ENCODE measurements at places on chromosomes 6 and 20. TPM values are rescaled to one million over a fixed set of nuclear protein-coding genes. Genes with fewer than 3 reads are reported as not detected.

The BIRC7 gene
- not detected for total RNA-seq

The SLPI gene
- not detected for total RNA-seq

The GABRR1 gene
- total RNA-seq = not detected

The TNFRSF6B gene
- 1.1 TPM for total RNA-seq

DNA sequence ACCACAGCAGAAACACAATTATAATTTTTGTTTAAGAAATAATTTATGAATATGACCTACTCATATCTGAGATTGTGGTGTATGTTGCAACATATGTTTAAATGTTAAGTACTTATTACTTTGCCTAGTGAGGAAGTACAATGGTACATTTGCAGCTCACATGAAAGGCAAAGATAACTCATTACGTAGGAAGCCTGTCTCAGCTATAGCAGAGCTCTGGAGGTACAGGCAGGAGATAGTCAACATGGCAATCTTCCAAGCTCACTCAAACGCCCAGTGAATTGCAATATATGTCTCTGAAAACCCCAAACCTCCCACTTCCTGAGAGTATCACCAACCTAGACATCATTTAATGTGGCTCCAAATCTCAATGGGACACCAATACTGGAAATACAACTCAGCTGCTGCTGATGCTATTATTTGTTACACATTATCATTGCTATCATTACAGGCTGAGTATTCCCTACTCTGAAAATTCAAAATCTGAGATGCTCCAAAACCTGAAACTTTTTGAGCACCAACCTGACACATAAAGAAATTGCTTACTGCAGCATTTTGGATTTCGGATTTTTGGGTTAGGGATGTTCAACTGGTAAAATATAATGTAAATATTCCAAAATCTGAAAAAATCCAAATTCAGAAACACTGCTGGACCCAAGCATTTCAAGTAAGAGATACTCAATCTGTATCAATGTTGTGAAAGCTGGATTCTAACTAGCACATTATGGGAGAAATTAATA is 25.1 kb upstream of the GSTA4 start:
- H3K4me1 ChIP-seq = peaks cover 1% of the 10 kb centered on the region
- no peak overlapping the region for H3K27ac ChIP-seq
- no peak overlapping the region for H3K4me3 ChIP-seq
- DNase-seq = peak; percentile 72
- no peaks in the 10 kb centered on the region for H3K27me3 ChIP-seq

- no peaks in the 10 kb centered on the region for H3K36me3 ChIP-seq
- peaks cover 2% of the 10 kb centered on the region for H3K27me3 ChIP-seq
- no peaks in the 10 kb centered on the region for H3K4me1 ChIP-seq
- H3K4me3 ChIP-seq = no peak overlapping the region
- no peak for DNase-seq
- no peak overlapping the region for H3K27ac ChIP-seq
These were observed 117.6 kb upstream of the ZFP64 start for GRCh38 chr20:52309181-52309580.

GRCh38 chr6:22886650-22887581 is 317.6 kb downstream of the HDGFL1 start:
- H3K36me3 ChIP-seq = no peaks in the 10 kb centered on the region
- peak; percentile 54 for DNase-seq

- no peak overlapping the region for H3K27ac ChIP-seq
- no peak overlapping the region for H3K4me3 ChIP-seq
- no peak for DNase-seq
- no peaks in the 10 kb centered on the region for H3K27me3 ChIP-seq
- H3K4me1 ChIP-seq = no peaks in the 10 kb centered on the region
These were observed 12.8 kb downstream of the MAS1L start for GRCh38 chr6:29474996-29475395.

DNA sequence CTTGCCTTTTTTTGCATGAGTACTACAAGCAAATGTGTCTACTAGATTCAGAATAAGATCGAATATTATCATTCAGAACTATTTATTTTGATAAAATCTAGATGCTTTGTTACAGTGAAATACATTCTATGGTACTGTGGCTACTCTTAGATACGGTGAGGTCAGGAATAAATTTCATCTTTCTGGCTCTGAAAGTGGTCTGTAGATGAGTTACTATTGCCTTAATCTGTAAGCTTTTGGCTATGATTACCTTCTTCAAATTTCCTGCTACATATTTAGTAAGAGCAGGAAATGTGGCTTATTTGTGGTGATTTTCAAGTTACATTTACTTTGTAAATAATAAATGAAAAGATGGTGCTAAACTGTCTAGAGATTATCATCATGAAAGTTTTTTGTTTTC is 50.0 kb downstream of the SCAF8 start:
- no peaks in the 10 kb centered on the region for H3K4me1 ChIP-seq
- H3K27me3 ChIP-seq = no peaks in the 10 kb centered on the region

- no peak for DNase-seq
- H3K27ac ChIP-seq = no peak overlapping the region
- H3K4me1 ChIP-seq = no peaks in the 10 kb centered on the region
- no peaks in the 10 kb centered on the region for H3K27me3 ChIP-seq
- no peak overlapping the region for H3K4me3 ChIP-seq
These were observed 77.8 kb upstream of the PHACTR3 start for GRCh38 chr20:59526242-59527225.

GRCh38 chr6:107646176-107646575 is 156.3 kb downstream of the SOBP start:
- no peak for DNase-seq
- no peaks in the 10 kb centered on the region for H3K4me1 ChIP-seq
- H3K27me3 ChIP-seq = no peaks in the 10 kb centered on the region
- no peak overlapping the region for H3K4me3 ChIP-seq
- H3K27ac ChIP-seq = no peak overlapping the region

GRCh38 chr6:148251891-148252290 is 90.7 kb upstream of the SASH1 start:
- no peaks in the 10 kb centered on the region for H3K36me3 ChIP-seq
- peaks cover 2% of the 10 kb centered on the region for H3K4me1 ChIP-seq

GRCh38 chr6:101114703-101115102 is 233.6 kb upstream of the ASCC3 start:
- H3K36me3 ChIP-seq = no peaks in the 10 kb centered on the region
- no peaks in the 10 kb centered on the region for H3K27me3 ChIP-seq
- no peak overlapping the region for H3K27ac ChIP-seq
- no peak overlapping the region for H3K4me3 ChIP-seq
- DNase-seq = peak; percentile 20
- no peaks in the 10 kb centered on the region for H3K4me1 ChIP-seq

- no peaks in the 10 kb centered on the region for H3K4me1 ChIP-seq
- H3K27me3 ChIP-seq = no peaks in the 10 kb centered on the region
- H3K4me3 ChIP-seq = no peak overlapping the region
These were observed 934.4 kb downstream of the HACE1 start for GRCh38 chr6:103925317-103925716.

DNA sequence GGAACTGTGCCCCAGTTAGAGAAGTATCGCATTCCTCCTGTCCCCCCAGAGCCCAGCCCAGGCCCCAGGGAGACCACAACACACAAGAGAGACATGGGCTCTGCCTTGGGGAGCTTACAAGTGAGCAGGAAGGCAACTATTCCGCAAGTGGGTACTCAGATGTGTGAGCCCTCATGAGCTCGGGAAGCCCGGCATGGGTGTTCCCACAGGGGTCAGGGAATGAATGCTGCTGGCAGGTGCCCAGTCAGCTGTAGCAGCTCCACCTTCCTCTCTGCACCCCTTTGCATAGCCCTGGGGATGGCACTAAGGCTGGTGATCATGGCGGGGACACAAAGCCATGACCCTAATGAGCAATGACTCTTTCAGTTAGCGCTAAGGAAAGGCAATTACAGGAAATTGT is 194.1 kb downstream of the SYNDIG1 start:
- DNase-seq = no peak
- peaks cover 4% of the 10 kb centered on the region for H3K4me1 ChIP-seq
- H3K36me3 ChIP-seq = no peaks in the 10 kb centered on the region
- H3K27me3 ChIP-seq = peaks cover 22% of the 10 kb centered on the region
